ENCODE measurements at places on chromosomes 6 and 20.
A peak's percentile ranks its signal among the peaks of the same experiment; 100 is the strongest.

- DNase-seq, result no peak
These were observed 108.8 kb downstream of the HUS1B start for GRCh38 chr6:548091-548490.

- no peak for DNase-seq
These were observed 185.1 kb downstream of the CLIC5 start for GRCh38 chr6:45830441-45831139.

DNA sequence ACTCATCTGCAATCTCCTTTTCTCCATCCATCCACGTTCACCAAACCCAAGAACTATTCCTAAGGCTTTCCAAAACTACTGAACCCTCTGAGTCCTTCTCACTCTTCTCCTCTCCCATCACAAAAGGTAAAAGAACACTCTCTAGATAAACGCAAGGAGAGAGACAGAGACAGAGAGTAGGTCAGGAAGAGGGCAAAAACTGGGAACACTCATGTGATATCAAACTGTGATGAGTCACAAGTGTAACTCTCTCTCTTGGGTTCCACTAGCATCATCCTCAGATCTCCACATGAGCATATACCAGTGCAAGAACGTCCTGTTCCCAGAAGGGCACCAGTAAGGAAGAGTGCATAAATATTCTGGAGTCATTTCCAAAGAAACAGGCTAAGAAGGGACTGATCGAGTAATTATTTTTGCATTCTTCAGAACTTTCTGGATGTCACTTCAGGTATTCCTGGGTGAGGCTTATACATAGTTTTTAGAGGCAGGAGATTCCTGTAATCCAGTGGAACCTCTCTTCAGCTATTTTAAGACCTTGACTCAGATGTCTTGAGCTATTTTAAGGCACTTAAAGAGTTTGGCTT lies 47.3 kb upstream of the STXBP5 start:
- DNase-seq, result no peak

- DNase-seq, result no peak
These were observed 482.9 kb downstream of the PTPRT start for GRCh38 chr20:42706759-42707158.

DNA sequence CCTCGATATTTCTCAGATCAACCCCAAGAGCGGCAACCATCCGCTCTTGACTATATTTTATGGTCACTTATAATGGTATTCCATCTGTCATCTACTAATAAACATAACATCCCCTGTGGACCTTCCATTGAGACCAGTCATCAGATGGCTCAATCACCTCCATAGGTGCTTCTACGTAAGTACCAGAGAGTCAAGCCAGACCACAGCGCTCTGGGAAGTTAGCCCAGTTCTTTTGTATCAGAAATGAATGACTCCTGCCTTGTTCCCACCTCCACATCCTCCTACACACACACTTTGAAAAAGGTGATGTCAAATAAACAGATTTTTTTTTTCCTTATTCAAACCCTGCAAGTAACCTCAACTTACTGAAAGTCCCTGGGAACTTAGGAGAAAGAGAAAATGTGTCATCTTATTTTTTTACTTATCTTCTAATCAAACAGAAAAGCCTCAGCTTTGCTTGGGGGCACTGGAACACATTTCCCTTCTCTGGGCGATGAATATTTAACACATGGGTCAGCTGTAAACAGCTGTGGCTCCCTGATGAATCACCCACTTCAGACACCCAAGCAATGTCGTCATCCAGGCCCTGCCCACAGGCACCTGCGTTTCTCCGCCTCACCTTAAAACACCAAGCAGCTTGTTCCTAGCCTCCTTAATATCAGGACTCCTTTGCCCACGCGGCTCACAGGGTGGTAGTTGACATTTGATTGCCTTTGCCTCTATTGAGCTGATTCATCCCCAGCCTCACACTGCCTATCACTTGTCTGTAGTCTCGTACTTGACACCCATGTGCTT lies 121.4 kb upstream of the LY86 start:
- DNase-seq, result no peak

- peak; percentile 92 for DNase-seq
These were observed 11.1 kb downstream of the RPL7L1 start for GRCh38 chr6:42890311-42891198.

- DNase-seq, result no peak
These were observed 1.3 kb downstream of the ASF1A start for GRCh38 chr6:118895261-118895560.

- DNase-seq, result no peak
These were observed 62.7 kb downstream of the SLX4IP start for GRCh38 chr20:10497791-10498190.

DNA sequence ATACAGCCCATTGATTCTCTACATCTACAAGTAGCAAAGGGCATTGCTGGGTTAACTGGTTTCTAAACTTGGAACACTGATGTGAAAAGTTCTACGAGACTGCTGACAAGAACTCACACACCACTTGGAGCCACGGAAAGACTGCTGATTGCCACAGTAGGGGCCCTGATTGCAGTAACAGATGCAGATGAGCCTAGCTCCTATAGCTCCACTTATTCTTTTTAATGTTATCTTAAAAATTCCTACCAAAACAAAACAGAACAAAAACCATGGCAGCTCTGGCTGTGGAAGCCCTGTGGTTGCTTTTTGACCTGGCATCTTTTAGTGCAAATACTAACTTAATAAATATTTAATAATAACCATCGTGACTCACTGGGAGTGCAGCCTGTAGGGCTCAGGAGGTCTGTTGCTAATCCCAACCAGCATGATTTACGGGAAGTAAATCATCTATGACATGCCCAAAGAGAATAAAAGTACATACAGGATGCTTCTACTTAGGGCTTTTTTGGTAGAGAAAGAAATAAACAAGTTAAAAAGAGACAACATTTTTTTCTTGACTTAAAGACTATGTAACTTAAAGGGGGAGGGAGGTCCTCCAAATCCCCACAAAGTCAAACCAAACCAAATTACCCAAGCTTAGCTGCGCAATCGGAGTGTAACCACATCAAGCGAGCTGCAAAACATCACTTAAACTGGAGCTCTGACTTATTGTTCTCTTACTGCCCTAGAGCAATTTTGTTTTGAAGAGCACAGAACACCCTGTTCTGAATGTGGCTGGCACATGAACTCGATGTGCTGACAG lies 87.2 kb downstream of the FKBP5 start:
- peak; percentile 40 for DNase-seq
